T follicular helper cell (primary cell): ENCODE measurements at places on chromosomes 2 and 18.

GRCh38 chr2:20023688-20024087, 11.2 kb upstream of the MATN3 start:
- no peak for DNase-seq

GRCh38 chr2:44479127-44479887, 117.6 kb downstream of the CAMKMT start:
- peak; percentile 4 for DNase-seq

- no peak for DNase-seq
Observed at GRCh38 chr2:224407241-224407701, 5.4 kb upstream of the FAM124B start.

DNA sequence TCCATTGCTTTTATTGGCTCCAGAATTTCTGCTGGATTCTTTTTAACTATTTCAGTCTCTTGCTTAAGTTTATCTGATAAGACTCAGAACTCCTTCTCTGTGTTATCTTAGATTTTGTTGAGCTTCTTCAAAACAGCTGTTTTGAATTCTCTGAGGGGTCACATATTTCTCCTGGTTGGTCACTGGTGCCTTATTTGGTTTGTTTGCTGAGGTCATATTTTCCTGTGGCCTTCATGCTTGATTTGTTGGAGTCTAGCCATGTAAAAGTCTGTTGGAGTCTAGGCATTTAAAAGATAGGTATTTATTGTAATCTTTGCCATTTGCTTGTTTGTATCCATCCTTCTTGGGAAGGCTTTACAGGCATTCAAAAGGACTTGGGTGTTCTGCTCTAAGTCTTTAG, 398.7 kb downstream of the DSEL start:
- no peak for DNase-seq

DNA sequence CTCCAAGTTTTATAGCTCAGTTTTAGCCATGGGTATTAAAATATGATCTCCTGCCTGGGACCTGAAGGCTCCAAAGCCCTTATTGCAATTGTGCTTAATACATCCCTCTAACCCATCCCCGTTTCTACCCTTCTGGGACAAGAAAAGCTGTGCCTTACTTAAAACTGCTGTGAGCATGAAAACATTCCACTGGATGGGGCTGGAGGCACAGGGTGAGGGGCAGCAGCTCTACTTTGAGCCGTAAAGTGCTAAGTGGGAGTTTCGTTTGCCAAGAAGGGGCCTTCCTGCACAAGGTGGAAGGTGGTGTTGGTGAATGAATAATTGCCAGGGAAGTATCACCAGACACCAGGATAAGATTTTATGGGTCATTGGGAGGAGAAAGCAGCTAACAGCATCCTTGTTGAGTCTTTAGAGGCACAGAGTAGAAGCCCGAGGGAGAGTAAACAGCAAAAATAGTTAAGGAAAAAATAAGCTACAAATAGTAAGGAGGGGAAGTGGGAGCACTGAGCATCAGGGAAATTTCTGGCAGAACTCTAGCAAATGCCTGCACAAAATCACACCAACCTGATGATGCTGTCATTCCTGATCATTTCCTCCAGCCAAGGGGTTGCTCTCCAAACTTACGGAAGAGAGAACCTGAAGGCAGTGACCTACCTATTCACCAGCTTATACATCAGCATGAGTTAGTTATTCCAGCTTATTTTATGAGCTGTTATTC, 218.4 kb downstream of the MREG start:
- no peak for DNase-seq

DNA sequence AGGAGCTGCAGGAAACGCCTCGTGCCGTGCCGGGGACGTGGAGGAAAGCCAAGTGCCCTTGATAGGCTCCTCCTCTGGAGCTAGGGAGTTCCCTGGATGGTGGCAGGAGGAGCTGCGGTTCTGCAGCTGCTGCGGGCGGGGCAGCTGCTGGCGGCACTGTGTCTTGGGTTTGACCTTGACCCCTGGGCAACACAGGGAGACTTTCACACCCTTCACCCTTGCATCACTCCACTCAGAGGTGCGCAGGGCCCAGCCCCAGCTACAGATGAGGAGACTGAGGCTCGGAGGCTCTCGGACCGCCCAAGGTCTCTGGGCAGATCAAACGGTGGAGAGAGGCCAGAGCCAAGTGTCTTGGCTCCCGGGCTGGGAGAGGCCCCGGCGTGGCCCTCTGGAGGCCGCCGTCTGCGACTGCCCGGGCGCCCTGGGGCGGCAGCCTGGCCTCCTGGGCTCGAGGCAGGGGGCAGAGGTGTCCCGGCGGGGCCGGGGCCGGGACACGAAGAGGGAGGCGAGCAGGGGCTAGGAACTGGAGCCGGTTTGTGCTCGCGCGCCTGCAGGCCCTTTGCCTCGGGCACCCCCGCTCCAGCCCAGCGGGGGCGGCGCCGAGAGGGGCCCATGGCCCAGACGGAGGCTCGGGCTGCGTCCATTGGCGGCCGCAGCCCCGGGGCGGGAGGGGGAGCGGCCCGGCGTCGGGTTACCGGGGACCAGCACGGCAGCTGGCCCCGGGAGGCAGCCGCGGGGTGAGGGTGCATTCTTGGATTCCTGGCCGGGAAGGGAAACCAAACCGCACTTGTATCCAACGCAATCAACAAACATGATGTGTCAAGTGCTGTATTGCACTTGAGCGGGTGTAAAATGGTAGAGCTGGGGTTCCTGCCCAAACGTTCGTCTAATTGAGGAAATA, 129.6 kb upstream of the SLC1A4 start:
- DNase-seq = no peak

- DNase-seq = no peak
Observed at GRCh38 chr18:11246495-11247300, 97.3 kb upstream of the PIEZO2 start.

DNA sequence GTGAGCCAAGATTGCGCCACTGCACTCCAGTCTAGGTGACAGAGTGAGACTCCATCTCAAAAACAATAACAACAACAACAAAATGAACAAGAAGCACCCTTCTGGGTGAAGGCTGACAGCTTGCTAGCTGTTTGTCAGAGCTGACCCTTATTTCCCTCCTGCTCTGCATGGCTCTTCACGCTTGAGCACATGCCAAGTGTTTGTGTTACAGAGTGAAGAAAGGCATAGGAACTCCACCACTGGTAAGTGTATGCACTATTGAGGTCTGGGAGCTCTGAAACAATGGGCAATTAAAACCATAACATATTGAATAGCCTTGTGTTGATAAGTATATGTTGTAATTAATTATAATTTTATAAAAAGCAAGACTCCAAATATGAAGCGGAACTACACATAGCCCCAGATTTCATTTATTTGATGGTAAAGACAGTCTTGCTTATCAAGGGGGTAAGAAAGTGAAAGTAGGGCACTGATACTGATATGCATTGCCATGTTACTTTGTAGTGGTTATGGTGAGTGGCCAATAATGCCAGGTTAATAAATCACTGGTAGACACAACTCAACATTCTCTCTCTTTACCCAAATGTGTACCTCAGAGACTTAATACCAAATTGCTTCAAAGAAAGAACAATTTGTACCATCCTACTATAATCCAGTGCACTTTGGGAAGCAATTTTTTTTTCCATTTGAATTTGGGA, 163.4 kb downstream of the VWC2L start:
- no peak for DNase-seq

DNA sequence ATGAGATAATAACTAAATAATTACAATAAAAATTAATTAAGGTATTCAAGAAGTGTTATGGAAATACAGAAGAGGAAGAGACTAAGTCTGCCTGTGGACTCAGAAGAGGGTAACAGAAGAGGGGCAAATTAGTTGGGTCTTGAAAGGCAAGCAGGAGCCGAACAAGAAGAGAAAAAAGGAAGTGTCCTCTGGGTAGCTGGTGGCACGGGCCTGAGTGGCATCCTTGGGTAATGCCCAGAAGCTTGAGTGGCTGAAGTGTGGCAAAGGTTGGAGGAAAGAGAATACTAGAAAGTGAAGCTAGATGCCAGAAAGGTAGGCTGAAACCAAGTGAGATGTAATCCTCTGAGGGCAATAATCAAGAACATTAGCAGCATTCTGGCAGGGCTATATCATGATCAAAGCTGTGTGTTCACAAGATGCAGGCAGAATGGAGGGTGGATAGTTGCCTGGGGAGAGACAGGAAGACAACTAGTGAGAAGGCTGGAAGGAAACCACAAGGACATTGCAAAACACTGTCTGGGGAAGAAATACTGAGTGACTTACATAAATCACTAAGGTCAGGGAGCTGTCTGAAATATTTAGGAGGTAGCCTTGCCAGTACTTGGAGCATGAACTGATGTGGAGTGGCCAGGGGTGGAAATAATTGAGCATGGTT, 16.2 kb downstream of the DOCK10 start:
- no peak for DNase-seq

GRCh38 chr2:219060821-219061791, at the start of gene IHH:
TSS of gene IHH (minus strand) at chr2:219060921. CDS start at chr2:219060467, 454 bp downstream.
- no peak for DNase-seq

DNA sequence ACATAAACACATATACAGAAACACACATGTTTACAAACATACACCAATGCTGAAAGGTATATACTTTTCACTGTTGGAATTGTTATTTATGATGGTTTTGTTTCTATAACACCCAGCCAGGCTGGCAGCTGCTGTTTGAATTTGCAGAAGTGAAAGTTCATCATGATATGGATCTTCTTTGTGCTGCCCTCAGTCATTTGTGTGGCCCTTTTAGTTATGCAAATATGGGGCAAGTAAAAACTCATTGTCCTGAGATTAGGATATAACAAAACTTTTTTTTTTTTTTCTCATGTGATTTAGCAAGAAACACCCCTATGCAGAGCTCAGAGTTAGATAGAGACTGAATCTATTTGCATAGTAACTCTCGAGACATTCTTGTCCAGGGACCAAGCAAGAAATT, 714.1 kb downstream of the KCNJ3 start:
- DNase-seq = no peak

DNA sequence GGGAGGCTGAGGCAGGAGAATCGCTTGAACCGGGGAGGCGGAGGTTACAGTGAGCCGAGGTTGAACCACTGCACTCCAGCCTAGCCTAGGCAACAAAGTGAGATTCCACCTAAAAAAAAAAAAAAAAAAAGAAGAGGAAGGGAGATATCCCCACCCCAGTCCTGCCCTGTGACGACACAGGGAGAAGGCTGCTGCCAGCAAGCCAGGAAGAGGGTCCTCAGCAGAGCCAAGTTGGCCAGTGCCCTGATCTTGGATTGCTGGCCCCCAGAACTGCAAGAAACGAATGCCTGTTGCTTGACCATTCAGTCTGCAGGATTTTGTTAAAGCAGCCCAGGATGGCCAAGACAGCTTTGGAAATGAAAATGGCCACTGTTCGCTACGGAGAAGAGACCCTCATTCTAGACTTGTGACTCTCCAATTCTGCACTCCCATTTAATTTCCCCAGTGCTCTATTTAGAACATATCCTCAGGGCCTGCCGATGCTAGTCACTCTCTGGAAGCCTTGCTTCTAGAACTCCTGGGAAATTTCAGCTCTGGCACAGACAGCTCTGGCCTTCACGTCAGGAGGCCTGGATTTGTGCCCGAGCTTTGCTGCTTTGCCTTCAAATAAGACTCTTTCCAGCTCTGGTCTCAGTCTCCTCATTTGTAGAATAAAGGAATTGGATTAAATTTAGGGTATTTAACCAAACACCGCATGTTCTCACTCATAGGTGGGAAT, 15.7 kb upstream of the AMMECR1L start:
- no peak for DNase-seq

GRCh38 chr2:102771114-102771513, 9.3 kb downstream of the TMEM182 start:
- no peak for DNase-seq

DNA sequence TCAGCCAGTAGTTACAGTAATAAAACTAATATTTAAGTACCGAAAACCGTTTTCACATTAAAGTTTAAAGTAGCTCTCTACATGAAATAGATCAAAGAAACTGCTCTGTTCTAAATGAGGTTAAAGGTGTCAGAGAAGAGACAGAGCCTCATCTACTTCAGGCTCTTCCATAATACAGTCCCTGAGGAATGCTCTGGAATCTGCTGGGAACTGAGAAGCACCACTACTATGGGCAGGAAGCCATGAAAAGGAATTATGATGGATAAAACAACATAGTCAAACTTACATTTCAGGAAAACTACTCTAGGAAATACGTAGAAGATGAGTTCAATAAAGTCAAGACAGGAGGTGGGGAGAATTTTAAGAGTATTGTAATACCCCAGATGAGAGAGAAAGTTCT, 60.0 kb downstream of the ROCK1 start:
- no peak for DNase-seq

GRCh38 chr2:46525522-46526155, 46.3 kb downstream of the TMEM247 start:
- no peak for DNase-seq
